ENCODE measurements at places on chromosomes 7 and 10. TPM values are rescaled to one million over a fixed set of nuclear protein-coding genes. Genes with fewer than 3 reads are reported as not detected.
A peak's percentile ranks its signal among the peaks of the same experiment; 100 is the strongest.

- H3K27me3 ChIP-seq = no peaks in the 10 kb centered on the region
- peaks cover 9% of the 10 kb centered on the region for H3K36me3 ChIP-seq
- peaks cover 19% of the 10 kb centered on the region for H3K4me1 ChIP-seq
- DNase-seq = no peak
- no peak overlapping the region for H3K27ac ChIP-seq
Measured at GRCh38 chr7:20412032-20412431, 81.3 kb downstream of the ITGB8 start.

GRCh38 chr10:132479603-132480221 is 57.9 kb upstream of the INPP5A start:
- H3K4me1 ChIP-seq = peaks cover 19% of the 10 kb centered on the region
- H3K4me3 ChIP-seq = no peak overlapping the region
- no peak overlapping the region for H3K27ac ChIP-seq
- no peaks in the 10 kb centered on the region for H3K27me3 ChIP-seq
- H3K36me3 ChIP-seq = no peaks in the 10 kb centered on the region

Gene SLC26A5
- not detected for total RNA-seq

- no peak for DNase-seq
- H3K4me1 ChIP-seq = peaks cover 68% of the 10 kb centered on the region
- peak overlapping the region; percentile 80 for H3K27ac ChIP-seq
- peaks cover 23% of the 10 kb centered on the region for H3K36me3 ChIP-seq
Measured at GRCh38 chr7:127584648-127585043, 750 bp downstream of the GCC1 start.

All from vagina (tissue), 2 donors.